ENCODE measurements at places on chromosomes 7 and 10. TPM values are rescaled to one million over a fixed set of nuclear protein-coding genes. Genes with fewer than 3 reads are reported as not detected.

The CXCL12 gene
- not detected for total RNA-seq

The SPDYE9 gene
- not detected for total RNA-seq

The ZNF786 gene
- total RNA-seq = 9.3 TPM

The NCAPG2 gene
- total RNA-seq = 92.6 TPM

The ACTL6B gene
- not detected for total RNA-seq
